NCI-H460 (cell line): ENCODE measurements at places on chromosomes 1 and 21.

DNA sequence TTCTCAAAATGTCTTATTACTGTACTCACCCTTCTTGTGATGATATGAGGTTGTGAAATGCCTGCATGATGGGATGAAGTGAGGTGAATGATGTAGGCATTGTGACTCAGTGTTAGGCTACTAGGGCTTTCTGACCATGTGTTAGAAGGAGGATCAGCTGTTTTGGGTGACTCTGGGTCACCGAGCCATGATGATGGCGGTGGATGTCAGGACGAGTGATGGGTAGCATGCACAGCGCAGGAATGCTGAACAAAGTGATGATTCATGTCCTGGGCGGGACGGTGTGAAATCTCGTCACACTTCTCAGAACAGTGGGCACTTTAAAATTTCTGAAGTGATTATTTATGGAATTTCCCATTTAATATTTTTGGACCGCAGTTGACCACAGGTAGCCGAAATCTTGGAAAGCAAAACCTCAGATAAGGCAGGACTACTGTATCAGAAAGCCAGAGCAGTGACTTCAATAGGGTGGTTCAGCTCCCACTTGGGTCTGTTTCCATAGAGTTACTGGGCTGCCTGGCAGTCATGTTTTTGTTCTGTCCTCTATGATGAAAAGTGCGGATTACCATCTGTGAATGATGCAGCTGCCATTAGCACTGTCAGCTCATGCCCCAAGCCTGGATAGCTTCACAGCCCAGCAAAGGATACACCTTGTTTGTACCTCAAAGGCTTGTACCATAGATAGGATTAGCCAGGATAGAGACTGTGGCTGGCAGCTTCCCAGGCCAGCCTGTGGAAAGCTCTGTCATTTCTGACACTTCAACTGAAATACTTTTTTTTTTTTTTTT lies 26.6 kb downstream of the IL6R start:
- DNase-seq = peak; percentile 92

DNA sequence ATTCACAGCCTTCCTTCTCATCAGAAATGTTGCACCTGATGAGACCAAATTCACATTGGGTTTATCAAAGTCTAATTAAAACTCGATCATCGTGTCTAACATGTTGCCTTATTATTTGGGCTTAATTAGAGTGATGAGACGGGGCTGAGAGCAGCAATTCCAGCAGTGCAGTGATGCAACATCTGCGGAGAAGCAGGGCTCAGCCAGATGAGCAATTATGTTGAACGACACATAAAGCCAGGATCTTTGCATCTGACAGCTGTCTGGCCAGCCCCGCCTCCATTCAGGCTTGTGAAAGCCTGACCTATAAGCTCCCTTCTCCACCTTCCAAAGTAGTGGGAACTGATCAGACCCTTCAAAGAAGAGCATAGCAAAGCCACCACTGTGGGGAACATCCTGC lies 109.8 kb downstream of the C1orf94 start:
- no peak for DNase-seq

- no peak for DNase-seq
These were observed 48.9 kb downstream of the GORAB start for GRCh38 chr1:170580636-170581440.

DNA sequence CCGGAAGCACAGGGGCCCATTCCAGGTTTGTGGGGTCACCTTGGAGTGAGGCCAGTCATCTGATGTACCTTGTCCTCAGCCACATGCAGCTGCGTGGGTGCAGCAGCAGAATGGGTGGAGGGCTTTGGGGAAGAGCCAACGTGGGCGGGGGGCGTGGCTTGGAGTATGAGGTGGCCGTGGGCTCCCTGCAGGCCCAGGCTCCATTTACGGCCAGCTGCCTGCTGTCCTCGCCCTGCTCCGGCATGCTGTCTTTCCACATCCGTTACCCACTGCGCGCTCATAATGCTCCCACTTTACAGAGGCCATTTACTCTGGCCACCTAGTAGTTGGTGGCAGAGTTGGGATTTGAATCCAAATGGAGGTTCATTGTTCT lies 27.8 kb upstream of the TINAGL1 start:
- no peak for DNase-seq

DNA sequence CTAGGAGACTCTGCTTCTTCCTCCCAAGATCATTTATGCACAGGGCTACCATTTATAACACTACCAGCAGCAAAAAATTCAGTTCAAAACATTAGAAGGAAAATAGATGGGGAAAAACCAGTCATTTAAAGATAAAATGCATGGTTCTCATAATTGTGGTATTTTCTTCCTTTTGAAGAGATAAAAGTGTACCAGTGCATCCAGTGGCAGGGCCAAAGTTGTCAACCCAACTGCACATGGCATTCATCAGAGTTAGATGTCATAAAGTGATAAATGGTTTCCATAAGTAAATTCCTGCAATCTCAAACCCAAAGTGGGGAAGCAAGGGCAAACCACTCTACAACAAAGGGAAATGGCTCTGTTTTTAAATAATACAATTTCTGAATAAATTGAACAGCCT lies 119.1 kb upstream of the DMRTA2 start:
- no peak for DNase-seq

DNA sequence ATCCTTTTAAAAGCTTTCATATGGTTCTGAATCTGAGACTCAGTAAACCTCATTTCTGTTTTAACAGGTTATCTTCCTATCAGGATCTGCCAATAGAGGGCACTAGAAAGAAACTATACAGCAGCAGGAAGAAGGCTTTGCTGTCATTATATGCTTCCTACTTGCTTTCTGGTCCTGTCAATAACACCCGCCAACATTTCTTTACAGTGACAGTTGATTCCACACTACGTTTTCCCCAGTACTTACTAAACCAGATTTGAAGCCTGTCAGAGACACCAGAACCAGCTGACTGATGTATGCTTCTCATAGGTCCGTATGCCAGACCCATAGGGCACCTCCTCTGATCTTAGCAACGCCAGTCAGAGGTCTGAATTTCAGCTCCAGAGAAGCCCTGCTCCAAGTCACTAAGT lies 341.0 kb upstream of the NEGR1 start:
- peak; percentile 29 for DNase-seq

DNA sequence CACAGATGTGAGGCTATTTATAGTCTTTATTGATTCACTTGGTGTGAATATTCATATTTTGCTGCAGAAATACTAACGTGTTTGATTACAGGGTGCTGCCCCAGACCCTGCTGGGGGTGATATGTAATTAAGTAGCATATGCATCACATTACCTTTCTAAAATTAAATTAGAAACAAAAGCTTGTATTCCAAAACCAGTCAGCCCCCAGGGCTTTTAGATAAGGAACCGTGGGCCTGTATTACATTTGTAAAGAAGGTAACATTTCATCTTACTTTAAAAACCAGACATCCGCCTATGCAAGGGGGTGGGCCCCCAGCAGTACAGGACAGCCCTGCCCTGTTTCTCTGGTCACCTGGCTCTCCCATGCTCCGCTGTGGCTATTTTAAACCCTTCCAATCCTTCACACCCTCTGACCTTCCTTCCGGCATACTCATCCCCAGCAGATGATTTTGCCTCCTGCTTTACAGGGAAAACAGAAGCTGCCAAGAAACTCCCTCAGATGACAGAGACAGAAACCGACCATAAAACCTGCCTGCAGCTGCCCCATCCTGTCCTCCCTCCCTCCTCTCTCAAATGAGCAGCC lies 22.0 kb upstream of the KCNC4 start:
- no peak for DNase-seq

DNA sequence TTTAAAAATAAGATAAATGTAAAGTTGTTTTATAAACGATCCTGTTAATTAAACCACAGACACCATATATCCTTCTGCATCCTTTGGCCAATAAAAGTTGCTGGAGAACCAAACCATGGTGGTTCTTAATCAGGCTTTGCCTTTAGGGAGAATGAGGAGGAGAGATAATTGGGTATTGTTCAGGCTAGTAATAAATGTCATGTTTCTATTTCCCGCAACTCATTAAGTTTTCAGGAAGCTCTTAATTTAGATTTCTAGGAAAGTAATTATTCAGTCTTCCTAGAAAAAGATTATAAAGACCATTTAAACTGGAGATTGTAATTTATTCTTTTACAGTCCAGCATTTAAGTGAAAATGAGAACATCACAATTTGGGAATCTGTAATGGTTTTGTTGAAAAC lies 34.5 kb downstream of the RAB4A start:
- DNase-seq = no peak

GRCh38 chr1:110291241-110292030 lies 47.7 kb upstream of the RBM15 start:
- no peak for DNase-seq

DNA sequence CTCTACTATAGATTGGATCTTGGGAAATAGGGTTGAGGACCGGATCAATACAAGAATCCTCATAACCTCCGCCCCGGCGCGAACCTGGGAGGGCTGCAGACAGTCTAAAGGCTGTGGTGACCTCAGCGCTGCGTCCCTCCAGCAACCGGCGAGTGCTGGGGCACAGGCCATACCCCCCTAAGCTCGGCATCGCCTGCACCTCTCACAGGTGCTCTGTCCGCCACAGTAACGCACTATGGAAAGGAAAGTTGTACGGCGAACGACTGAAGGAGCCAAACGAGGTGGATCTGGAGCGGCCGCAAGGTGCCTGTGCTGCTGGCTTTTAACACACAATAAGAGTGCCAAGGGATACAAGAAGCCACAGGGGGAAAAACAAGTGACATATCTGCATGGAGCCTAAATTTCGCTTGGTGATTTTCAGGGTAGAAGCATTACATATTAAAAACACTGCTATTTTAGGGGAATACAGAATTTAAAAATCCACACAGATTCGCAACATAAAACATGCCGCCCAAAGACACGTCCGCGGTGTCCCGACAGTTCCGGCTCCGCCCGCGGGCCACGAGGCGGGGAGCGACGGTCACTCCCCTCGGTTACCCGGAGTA lies 1.4 kb upstream of the RBM15 start:
- peak; percentile 12 for DNase-seq

GRCh38 chr1:203011582-203011981 lies 4.4 kb downstream of the TMEM183A start:
- no peak for DNase-seq

GRCh38 chr1:65179148-65179547 lies 31.1 kb downstream of the AK4 start:
- DNase-seq = no peak

DNA sequence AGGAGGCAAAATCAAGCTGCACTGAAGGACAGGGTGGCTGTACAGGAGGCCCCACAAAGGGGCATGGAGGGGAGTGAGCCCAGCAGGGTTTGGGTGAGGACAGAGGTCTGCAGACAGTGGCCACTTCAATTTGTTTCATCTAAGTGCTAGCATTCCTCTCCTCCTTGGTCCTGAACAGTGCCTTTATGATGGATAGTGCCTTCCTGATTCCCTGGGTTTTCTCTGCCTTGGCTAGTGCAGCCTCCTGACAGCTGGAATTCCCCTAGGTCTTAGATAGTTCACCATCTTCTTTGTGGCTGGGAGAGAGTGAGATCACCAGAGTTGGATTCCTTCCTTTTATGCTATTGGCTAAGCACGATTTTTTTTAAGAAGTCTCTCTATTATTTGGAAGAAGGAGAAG lies 3.8 kb upstream of the HPCAL4 start:
- DNase-seq = no peak

DNA sequence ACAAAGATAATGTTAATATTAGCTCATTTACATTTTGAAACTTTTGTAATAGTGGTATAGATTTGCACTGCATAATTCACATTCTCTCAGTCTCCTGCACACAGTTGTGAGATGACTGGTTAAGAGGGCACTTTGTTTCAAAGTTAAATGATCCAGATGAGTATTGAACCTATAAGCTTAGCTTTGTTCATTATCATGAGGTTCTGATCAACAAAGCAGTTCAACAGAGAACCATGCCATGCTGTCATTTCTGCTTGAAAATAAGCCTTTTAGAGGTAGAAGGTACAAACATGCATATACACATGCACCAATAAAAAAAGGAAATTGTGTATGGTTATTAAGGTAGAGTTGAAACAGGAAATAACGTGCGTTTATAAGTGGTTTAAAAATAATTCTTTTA lies 4.8 kb downstream of the RAP1A start:
- no peak for DNase-seq

DNA sequence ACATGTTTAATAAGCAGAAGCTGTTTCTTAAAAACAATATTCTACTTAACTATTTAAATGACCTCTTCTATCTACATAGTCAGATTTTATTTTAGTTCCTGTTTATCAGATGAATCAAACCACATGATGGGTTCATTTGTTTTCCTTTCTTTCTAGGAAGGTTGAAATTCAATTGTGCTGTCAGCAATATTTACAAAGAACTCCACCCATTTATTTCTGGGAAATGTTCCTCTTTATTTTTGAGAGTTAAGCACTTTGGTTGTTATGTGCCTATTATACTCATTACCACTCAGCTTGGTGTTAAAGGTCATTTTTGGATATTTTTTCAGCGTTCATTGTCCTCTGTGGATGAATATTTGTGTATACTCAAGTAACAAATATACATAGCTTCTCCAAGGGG lies 84.9 kb downstream of the C4BPA start:
- DNase-seq = no peak

- DNase-seq = no peak
These were observed 53.8 kb upstream of the TINAGL1 start for GRCh38 chr1:31522556-31522845.

DNA sequence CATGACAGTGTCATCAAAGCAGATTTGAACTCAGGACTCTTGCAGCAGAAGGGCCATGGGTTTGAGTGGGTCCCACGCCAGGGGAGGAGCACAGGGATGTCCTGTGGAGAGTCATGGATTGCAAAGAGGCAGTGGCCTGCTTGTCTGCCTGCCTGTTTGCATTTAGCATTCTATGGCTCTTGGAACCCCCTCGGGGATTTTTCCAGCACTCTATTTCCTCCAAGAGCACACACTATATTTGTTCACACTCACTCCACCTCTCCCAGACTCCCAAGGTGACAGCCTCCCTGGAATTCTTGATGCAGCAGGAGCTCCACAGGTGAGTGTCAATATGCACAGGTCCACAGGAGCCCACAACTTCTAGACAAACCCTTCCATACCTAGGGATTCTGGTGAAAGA lies 73.1 kb upstream of the LRRN2 start:
- DNase-seq = no peak

- DNase-seq = no peak
These were observed 108.0 kb downstream of the PGBD5 start for GRCh38 chr1:230317823-230318819.

DNA sequence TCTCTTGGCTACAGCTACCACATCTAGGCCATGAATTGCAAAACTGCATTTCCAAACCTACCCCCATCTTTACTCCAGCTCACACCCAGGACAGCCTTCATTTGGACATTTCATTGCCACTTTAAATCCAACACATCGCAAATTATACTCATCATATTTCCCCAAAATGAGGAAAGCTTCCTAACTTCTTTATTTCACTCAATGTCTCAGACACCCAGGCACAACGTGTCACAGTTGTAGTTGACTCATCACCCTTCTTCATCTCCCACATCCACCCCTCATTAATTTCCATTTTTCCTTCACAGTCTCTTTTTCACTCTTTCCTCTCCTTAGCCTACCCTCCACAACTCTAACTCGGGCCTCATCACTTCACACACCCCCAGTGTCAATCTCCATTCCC lies 6.7 kb downstream of the OTUD7B start:
- no peak for DNase-seq

- no peak for DNase-seq
These were observed 1288.6 kb upstream of the TMPRSS15 start for GRCh38 chr21:19692231-19692630.

GRCh38 chr1:198780376-198780775 lies 141.5 kb downstream of the PTPRC start:
- no peak for DNase-seq
